ENCODE measurements at places on chromosomes 7 and 10. TPM values are rescaled to one million over a fixed set of nuclear protein-coding genes. Genes with fewer than 3 reads are reported as not detected.

GRCh38 chr7:43694399-43694748, 34.9 kb downstream of the COA1 start:
- no peak for DNase-seq

Gene SFXN2
- 16.3 TPM for total RNA-seq

Gene UNCX
- total RNA-seq = not detected

- no peak for DNase-seq
Observed at GRCh38 chr7:81299711-81300110, 380.9 kb upstream of the SEMA3C start.

DNA sequence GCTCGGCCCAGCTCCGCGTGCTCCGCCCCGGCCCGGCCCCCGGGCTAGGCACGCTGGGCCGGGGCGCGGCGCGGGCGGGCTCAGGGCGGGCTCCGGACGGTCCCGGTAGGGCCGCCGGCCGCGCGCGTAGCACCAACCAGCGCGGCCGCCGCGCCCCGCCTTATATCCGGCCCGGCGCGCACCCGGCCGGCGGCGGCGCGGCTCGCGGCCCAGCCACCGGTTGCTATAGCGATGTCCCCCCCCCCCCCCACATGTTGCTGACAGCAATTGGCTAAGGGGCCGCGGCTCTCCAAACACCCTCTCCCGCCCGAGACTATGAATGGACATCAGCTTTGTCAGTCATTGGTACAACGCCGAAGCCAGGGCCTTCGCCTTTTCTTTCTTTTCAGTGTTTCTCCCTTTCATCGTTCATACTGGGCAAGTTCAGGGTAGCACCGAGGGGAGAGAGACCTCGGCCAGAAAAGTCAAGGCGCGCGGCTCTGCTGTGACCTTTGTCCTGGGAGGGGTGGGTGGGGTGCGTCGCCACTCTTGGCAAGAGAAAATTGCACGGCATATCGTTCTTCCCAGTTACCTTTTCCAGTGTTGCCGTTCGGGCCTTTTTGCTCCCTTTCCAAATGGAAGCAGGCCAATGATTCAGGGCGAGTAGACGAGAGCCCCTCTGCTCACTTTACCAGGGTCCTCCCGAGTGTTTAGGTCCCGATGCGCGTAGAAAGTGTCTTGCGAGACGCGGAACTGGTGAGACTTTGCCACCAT, 354.2 kb downstream of the DNAJB6 start:
- no peak for DNase-seq

Gene KCP
- not detected for total RNA-seq

Gene SPDYE1
- not detected for total RNA-seq

- DNase-seq = no peak
Observed at GRCh38 chr10:14025283-14026189, 305.2 kb downstream of the FRMD4A start.

Gene TAS2R4
- total RNA-seq = 0.43 TPM

- peak; percentile 10 for DNase-seq
Observed at GRCh38 chr7:31192986-31193385, 140.9 kb downstream of the ADCYAP1R1 start.

GRCh38 chr10:58240531-58240930, 27.2 kb downstream of the IPMK start:
- DNase-seq = no peak

DNA sequence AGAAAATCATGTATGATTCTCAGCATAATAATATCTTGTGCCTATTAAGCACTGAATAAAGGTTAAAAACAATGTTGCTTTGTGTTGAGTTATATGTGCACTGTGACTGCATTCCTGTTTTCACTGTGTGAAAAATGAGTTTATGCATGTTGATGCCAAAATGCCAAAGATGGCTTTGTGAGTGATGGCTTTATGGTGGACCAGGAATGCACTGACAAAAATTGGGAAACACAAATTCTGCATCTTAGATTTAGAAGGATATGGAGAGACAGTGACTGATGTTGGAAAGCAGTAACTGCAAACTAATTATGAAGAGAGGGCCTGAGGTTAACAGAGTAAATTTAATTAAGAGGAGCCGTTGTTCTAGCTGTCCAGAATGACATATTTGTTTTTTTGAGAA, 440.4 kb downstream of the KIF20B start:
- no peak for DNase-seq

Gene TSPAN33
- 9.3 TPM for total RNA-seq

Gene ABLIM1
- 148 TPM for total RNA-seq

DNA sequence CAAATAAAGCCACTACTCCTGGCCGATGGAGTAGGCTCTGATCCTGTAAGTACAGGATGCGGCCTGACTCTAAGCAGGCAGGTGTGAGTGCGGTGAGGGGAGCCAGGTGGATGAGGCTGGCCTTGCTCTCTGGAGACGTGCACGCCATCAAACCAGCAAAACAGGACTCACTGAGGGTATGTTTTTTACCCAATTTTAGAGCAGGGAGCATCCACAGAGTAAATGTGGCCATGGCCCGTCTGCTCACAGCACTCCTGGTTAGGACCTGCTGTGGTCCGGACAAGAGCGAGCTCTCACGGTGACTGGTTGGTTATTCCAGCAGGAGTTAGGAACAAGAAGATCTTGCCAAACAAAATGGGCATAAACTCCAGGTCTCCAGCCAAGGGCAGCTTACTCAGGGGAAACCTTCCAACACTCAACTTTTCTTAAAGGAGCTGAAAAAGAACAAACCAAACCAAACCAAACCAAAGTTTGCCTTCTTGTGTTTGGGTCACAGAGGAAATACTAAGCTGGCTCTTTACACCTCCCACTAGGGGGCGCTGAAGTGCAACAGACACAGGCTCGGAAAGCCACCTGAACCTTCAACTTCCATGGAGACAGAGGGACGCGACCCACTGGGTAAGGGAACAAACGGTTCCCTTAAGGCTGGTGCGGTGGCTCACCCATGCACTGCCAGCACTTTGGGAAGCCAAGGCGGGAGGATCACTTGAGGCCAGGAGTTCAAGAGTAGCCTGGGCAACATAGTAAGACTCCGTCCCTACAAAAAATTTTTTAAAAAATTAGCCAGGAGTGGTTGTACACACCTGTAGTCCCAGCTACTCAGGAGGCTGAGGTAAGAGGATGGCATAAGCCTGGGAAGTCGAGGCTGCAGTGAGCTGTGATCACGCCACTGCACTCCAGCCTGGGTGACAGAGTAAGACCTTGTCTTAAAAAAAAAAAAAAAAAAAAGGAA, 122.4 kb downstream of the CLEC2L start:
- DNase-seq = peak; percentile 87

Gene NEUROG3
- 2.3 TPM for total RNA-seq

- DNase-seq = no peak
Observed at GRCh38 chr7:122520971-122521555, 177.9 kb downstream of the RNF133 start.

Gene CYP26A1
- total RNA-seq = not detected

Gene ZP3
- total RNA-seq = 12.2 TPM

GRCh38 chr10:70283445-70284399, at the start of gene NPFFR1:
TSS of gene NPFFR1 (minus strand) at chr10:70284004. CDS start at chr10:70283676, 328 bp downstream.
- no peak for DNase-seq

GRCh38 chr7:7439564-7439963, 96.1 kb downstream of the COL28A1 start:
- DNase-seq = no peak

GRCh38 chr7:50507898-50508470, 57.2 kb downstream of the DDC start:
- no peak for DNase-seq

Gene PLEKHS1
- total RNA-seq = not detected

DNA sequence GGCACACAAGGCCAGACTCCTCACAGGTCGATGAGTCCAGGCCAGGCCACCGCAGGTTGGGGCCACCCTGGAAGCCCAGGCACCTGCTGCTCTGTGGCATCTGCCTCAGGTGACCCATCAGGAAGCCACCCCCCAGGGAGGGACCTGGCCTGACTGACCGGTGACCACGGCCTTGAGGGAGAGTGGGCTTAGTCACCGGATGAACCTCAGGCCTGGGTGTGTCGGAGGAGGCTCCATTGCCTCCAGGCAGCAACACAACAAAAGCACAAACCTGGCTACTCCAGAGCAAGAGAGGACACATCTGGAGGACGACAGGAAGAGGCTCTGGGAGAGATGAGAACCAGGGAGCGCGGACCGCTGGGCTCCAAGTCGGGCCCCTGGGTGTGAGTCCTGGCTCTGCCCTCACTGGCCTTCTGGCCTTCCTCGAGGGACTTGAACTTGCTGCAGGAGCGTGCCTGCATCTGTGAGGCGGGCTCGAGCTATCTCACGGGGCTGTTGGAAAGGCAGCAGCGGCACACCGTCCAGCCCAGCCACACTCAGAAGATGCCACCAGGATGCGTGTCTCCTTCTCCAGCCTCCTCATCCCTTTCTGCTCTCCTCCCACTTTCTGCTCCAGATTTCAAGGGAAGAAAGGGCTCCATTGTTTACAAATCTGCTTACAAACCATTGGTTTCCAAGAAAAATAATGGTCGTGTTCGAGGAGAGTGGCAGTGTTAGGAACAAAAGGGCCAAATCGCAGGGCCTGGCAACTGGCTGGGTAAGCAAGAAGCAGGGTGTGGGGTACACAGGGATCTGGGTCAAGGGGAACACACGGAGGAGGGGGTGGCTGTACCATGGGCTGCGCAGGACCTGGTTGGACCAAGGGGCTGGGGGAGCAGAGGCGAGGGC, 152.9 kb downstream of the ADAM12 start:
- no peak for DNase-seq

DNA sequence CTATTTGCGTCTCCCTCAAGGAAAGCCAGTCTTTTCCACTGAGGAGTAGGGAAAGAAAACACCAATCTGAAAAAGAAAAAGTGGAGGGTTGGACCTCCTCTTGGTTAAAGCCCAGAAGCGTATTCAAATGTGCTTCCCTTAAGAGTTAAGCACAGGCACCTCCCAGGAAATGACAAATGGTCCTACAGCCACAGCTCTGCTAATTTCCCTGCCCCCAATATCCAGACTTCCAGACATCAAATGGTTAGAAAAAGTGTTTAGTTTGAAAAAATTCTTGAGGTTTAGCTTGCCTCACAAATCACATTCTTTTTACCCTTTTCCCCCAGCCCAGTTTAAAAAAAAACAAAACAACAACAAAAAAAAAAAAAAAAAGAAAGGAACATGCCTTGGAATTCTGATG, 19.0 kb upstream of the COL1A2 start:
- DNase-seq = no peak
